Vagina (tissue), 2 donors: ENCODE measurements at places on chromosomes 13 and 19.

DNA sequence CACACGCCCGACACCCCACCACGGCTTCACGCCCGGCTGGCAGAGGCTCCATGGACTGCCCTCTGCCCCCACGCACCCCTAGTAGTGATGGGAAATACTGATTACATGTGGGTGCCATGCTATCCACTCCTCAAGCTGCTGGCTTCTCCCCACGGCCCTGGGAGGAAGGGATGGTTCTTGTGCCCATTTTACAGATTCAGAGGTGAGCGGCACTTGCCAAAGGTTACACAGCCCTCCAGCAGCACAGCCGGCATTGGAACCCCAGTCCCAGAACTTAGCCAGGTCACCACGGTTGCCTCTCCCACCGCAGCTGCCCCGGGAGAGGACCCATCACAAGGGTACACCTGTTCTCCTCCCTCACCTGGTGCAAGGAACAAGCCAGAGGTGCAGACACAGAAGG is 13.2 kb downstream of the LRRC4B start:
- no peak for DNase-seq

GRCh38 chr13:39210961-39211534 is 172.8 kb downstream of the NHLRC3 start:
- no peak for DNase-seq

DNA sequence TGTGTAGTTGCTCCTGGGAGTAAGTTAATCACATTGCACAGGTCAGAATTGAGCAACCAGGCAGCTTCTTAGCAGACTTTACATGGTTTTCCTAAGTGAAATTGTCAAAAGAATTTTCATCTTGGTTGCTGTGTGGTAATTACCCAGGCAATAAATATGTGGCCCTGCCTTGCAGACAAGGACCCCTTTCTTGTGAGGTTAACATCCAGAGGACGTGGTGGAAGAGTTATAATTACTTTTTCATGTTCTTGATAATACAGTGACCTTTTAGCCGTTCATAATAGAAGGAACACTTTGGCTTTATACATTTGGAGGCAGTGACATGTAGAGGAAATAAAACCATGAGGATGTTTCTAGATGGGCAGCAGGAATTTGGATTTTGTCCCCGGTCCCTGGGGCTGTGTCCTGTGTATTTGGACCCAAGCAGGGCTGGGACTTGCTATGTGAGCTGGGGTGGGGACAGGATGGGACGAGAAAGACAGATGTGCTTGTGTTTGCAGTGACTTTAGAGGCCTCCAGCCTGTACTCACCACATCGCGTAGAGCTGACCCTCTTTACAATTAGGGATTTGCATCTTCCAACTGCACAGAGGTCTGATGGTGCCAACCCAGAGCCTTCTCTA is 156.2 kb downstream of the STK24 start:
- DNase-seq, result no peak

GRCh38 chr13:37070145-37070695 is 10.7 kb upstream of the SUPT20H start:
- DNase-seq, result no peak

DNA sequence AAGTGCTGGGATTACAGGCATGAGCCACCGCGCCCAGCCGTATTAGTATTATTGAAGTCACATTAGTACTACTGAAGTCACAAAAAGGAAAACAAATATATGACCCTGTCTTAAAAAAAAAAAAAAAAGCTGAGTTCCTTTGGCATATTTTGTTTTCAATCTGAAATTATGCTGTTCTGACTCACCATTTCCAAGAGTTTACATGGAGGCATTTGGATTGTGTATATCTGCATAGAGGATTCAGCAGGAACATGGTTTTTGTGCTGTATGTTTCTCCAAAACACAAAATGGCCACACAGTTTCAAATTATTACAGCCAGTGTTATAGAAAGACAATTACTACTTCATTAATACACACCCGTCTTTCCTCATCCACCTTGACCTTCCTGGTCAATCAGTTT is 103.5 kb upstream of the TSC22D1 start:
- no peak for DNase-seq

DNA sequence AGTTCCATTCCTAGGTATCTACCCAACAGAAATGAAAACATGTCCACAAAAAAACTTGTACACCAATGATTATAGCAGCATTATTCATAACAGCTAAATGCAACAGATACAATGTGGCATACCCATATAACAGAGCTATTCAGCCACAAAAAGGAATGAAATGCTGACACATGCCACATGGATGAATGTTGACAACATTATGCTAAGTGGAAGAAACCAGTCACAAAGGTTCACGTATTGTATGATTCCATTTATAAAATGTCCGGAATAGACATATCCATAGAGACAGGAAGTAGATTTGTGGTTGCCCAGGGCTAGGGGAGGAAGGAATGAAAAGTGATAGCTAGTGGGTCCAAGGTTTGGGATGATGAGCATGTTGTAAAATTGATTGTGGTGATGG is 10.8 kb downstream of the CRYL1 start:
- no peak for DNase-seq

GRCh38 chr19:19463348-19464117 is 51.8 kb downstream of the TSSK6 start:
- no peak for DNase-seq

GRCh38 chr13:42109957-42110356 is 61.5 kb downstream of the DGKH start:
- no peak for DNase-seq

GRCh38 chr13:106089261-106089980 is 446.0 kb downstream of the EFNB2 start:
- no peak for DNase-seq

DNA sequence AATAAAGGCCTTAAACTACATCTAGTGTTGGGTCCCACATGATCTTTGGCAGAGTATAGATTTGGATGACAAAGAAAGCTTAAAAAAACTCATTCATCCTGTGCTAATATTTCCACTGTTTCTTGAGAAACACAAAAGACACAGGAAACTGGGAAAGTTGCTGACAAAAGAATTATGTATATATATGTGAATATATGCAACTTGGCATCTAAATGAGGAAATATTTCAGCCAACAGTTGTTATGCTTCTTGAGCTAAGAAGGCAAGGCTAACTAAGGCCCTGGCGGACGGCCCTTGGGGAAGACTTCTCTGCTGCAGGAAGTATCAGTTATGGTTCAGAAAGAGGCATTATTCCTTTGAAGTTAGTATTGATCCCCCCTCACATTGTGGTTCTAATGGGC is 491.8 kb downstream of the DIAPH3 start:
- no peak for DNase-seq

DNA sequence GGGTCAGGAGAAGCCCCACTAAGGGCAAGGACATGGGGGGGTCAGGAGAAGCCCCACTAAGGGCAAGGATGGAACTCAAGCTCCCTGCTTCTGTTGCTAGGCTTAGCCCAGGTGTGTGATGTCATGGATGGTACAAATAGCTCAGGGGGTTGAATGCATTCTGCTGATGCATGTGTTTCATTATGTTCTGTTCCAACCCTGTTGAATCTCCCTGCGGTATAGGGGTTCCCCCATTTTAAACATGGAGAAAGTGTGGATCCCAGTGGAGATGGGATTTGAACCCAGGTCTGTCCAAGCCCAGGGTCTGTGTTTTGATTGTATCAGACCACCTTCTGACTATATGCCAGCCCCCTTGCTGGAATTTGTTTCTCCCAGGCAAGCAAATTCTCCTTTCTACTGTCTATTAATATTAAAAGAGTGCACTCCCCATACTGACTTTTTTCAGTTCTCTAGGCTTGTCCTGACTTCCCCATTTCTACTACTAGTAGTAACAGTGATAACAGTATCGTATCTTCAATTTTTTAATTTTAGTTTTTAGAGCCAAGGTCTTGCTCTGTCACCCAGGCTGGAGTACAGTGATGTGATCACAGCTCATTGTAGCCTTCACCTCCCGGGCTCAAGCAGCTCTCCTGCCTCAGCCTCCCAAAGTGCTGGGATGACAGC is 6.7 kb downstream of the ZNF865 start:
- no peak for DNase-seq

GRCh38 chr13:20711301-20712044 is 8.0 kb downstream of the IL17D start:
- peak; percentile 69 for DNase-seq

DNA sequence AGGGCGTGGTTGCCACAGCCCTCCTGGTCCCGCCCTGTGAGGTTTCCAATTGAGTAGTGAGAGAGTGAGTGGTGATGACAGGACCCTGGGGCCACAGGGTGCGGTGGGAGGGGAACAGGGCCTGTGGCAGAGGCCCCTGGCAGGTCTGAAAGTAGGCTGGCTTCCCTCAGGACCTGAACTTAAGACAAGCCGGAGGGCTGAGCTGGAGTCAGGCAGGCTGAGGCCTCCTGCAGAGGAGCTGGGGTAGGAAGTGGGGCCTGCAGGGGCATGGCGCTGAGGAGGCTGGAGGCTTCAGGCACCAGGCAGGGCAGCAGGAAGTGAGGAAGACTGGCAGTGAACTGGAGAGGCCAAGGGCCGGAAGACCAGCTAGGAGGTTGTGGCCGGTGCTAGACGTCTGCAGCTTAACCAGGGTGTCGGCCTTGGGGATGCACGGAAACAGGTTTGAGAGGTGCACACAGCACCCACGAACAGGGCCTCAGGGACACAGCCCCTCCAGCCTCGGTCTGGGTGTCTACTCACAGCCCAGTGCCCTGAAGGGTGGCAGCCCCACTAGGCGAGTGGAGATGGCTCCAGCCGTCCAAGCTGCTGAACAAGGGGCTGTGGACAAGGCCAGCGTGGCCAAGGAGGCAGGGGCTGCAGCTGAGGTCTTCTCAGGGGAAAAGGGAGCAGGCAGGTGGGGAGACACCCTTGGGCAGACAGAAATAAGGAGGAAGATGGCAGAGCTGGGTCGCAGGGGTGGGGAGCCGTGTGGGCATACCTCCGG is 17.8 kb downstream of the POP4 start:
- no peak for DNase-seq

DNA sequence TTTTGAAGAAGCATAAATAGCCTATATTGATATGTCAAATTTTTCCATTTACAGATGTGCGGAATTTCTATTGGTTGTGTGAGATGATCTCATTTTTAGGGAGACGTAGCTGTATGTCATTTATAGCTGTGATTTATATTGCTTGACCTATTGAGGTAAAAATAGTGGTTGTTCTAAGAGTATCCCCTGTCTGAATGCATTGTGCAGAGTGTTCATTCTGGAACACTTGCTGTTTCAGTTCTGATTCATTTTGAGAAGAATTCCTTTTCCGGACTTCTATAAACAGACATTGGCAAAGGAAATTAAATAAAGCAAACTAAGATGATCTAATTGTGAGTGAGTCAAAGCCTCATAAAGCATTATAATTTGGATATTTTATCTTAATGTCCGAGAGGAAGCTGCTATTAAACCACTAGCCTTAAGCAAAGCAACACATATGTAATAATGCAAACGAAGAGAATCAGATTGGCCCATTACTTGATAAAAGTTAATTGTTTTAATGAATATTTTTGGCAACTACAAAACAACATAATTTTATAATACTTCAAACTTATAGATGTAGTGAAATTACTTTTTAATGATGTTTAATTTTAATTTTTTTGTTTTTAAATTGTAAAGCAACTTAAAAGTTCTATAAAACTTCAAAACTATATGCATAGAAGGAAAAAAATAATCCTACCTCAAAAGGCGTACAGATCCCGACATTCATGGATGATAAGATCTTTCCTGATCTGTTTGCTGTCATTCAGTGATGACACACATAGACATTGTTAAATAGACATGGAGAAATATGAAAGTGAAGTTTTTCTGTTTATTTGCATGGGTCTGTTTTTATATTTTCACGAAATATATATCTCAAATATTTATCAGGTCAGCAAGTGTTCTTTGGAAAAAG is 942.6 kb upstream of the SLC10A2 start:
- DNase-seq, result no peak
